ENCODE measurements at places on chromosomes 1 and 21.

DNA sequence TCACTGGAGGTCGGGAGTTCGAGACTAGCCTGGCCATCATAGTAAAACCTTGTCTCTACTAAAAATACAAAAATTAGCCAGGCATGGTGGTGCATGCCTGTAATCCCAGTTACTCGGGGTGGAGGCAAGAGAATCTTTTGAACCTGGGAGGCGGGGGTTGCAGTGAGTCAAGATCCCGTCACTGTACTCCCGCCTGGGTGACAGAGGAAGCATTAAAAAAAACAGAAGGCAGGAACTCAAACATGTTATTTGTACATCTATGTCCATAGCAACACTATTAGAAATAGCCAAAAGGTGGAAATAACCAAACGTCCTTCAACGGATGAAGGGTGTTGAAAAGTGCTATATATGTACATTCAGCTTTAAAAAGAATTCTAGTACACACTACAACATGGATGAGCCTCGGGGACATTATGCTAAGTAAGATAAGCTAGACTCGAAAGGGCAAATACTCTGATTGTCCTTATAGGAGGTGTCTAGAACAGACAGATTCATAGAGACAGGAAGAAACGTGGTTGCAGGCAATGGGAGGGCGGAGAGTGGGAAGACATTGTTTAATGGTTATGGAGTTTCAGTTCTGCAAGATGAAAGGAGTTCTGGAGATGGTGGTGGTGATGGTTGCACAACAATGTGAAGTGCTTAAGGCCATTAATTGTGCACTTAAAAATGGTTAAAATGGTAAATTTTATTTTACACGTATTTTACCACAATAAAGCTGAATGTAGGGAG lies 19.2 kb downstream of the NLRP3 start:
- DNase-seq, result no peak
- peaks cover 7% of the 10 kb centered on the region for H3K4me1 ChIP-seq
- peaks cover 7% of the 10 kb centered on the region for H3K36me3 ChIP-seq

DNA sequence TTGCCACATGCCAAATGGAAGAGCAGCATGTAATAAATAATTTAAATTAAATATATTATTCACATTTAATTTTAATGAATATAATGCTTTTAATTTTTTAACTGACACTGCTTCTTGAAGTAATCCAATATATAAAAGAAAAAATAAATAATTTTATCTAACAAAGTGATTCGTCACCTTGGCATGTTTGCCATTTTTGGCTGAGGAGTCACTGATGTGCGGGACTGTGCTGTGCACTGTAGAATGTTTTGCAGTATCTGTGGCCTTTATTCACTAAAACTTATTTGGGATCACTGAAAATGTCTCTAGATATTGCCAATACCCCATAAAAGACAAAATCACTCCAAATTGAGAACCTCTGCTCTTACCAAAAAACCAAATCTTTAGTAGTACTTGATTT lies 807.8 kb downstream of the BRINP3 start:
- no peak overlapping the region for H3K4me3 ChIP-seq
- no peaks in the 10 kb centered on the region for H3K27me3 ChIP-seq
- DNase-seq, result no peak
- H3K36me3 ChIP-seq, result no peaks in the 10 kb centered on the region

DNA sequence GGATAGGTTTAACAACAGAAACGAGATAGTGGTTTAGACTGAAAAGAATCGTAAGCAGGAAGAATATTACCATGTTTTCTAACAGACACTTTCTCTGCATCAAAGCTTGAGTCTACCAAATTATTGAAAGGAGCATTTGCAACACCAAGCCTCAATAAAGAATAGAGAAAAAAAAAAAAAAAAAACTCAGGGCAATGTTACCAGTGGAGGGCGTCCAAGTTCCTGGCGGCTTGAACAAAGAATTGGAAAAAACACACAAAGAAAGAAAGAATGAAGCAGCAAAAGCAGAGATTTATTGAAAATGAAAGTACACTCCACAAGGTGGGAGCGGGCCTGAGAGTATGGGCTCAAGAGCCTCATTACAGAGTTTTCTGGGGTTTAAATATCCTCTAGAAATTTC lies 686.5 kb upstream of the ADGRL2 start:
- no peaks in the 10 kb centered on the region for H3K27me3 ChIP-seq
- H3K27ac ChIP-seq, result no peak overlapping the region

DNA sequence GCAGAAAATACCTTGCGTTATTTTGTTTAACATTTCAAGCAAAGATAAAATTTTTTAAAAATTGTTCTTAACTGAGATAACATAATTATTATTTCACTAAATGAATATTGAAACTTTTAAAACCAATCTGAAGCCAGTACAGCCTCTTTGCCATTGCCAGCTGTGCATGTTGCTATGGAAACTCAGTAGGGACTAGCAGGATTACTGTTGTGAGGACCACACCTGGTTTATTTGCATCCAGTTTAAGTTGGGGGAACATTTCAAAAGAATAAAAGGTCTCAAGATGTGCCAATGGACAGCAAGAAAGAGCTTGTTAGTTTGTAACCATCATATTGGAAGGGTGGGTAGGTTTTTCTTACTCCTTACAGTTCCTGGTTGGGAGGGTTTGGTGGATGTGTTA lies 80.7 kb downstream of the POU2F1 start:
- DNase-seq, result no peak
- H3K4me1 ChIP-seq, result peaks cover 19% of the 10 kb centered on the region
- no peaks in the 10 kb centered on the region for H3K27me3 ChIP-seq
- peaks cover 2% of the 10 kb centered on the region for H3K36me3 ChIP-seq
- no peak overlapping the region for H3K4me3 ChIP-seq

DNA sequence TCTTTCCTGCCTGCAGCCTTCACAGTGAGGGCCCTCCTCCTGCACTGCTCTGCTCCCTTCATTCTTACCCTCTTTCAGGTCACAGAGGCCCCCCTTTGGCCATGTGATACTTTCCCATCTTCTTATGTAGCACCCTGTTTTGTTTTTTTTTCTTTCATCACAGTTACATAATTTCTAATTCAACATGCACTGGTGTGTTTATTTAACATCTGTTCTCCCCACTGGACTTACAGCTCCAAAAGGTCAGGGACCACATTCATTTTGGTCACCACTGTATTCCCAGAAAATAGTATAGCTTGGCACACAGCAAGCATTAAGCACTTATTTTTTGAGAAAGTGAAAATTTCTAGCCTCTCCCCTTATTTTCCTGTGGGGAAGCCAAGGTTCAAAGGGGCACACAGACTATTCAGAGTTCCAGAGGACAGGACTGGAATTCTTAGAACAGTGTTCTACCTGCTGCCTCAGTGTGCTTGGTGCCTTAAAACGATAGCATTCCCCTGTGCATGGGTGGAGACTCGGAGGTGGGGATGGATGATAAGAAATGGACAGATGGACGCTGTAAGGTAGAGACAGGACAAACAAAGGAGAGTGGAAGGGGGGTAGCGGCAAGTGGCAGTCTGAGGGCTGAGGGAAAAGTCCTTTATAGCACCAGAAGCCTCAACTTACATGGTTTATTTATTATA lies 5.3 kb downstream of the DENND2D start:
- H3K27ac ChIP-seq, result peak overlapping the region; percentile 97
- H3K27me3 ChIP-seq, result no peaks in the 10 kb centered on the region
- H3K36me3 ChIP-seq, result peaks cover 63% of the 10 kb centered on the region

DNA sequence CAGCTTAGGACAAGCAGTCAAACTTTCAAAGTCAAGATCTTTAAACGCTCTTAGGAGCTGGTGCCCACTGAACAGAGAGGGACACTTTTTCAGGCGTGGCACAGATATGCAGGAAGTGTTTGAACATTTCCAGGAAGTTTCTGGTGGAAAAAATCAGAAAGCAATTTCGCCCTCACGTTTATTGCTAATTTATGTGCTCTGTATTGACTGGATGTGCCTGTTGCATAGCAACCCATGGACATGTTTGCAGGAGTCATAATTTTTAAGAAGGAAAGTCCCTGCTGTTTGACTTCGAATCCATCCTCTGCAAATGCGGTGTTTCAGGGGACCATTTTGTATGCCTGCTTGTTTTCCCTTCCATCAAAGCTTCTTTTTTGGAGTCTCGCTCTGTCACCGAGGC lies 239.9 kb upstream of the IRF2BP2 start:
- no peak overlapping the region for H3K27ac ChIP-seq
- H3K4me3 ChIP-seq, result no peak overlapping the region
- no peaks in the 10 kb centered on the region for H3K36me3 ChIP-seq
- DNase-seq, result no peak
- peaks cover 42% of the 10 kb centered on the region for H3K4me1 ChIP-seq
- no peaks in the 10 kb centered on the region for H3K27me3 ChIP-seq

DNA sequence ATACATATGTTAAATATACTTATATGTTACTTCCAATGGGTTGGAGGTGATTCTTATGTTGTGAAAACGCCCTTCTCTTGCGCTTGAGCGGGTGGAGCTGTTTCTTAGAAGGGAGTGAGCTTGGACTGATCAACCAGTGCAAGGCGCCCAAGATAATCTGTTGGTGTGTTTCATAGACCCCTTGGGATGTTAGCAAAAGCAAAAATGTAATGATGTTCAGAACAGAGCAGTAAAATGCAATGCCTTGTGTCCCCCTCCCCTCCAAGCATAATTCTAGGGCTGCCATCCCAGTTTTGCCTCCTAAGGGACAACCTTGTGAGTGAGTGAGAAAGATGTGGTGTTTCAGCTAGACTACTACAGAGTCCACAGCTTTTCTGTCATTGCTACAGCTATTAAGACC lies 6.2 kb upstream of the CD34 start:
- H3K27me3 ChIP-seq, result peaks cover 28% of the 10 kb centered on the region
- H3K36me3 ChIP-seq, result no peaks in the 10 kb centered on the region
- no peak overlapping the region for H3K27ac ChIP-seq
- no peak for DNase-seq
- peaks cover 1% of the 10 kb centered on the region for H3K4me1 ChIP-seq
- no peak overlapping the region for H3K4me3 ChIP-seq

GRCh38 chr1:19443326-19443725 lies 42.0 kb downstream of the CAPZB start:
- no peaks in the 10 kb centered on the region for H3K27me3 ChIP-seq
- peaks cover 55% of the 10 kb centered on the region for H3K4me1 ChIP-seq
- H3K27ac ChIP-seq, result peak overlapping the region; percentile 68
- H3K36me3 ChIP-seq, result peaks cover 41% of the 10 kb centered on the region

DNA sequence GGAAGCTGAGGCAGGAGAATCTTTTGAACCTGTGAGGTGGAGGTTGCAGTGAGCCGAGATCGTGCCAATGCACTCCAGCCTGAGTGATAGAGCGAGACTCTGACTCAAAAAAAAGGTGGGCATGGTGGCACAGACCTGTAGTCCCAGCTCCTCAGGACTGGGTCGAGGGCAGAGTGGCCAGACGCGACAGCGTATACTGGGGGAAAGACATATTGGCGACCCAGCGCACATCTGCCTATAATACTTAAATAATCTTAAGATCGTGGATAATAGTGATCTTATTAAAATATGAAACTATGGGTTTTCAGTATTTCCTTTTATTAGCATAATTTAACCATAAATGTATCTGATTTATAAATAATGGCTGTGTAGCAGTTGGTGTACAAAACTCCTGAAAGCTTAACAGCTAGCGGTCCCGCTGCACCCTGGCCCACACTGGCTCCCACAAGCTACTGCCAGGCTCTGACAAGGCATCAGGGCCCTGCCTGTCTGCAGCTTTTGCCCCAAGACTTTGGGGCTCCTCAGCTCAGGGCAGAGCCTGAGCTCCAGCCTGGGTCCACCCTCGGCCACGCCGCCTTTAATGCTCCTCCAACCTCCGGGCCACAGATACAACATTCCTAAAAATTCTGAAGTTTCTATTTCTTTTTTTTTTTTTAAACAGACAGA lies 2.7 kb upstream of the AURKAIP1 start:
- H3K4me1 ChIP-seq, result peaks cover 10% of the 10 kb centered on the region
- no peak for DNase-seq
- no peak overlapping the region for H3K4me3 ChIP-seq
- no peaks in the 10 kb centered on the region for H3K36me3 ChIP-seq
- no peak overlapping the region for H3K27ac ChIP-seq

- H3K4me3 ChIP-seq, result peak overlapping the region; percentile 76
- DNase-seq, result no peak
- peak overlapping the region; percentile 56 for H3K27ac ChIP-seq
- H3K4me1 ChIP-seq, result peaks cover 40% of the 10 kb centered on the region
These were observed 52.5 kb upstream of the BOLA1 start for GRCh38 chr1:149846593-149847466.
